Adipocyte (in vitro differentiated cells): ENCODE measurements at places on chromosomes 12 and 14.
A peak's percentile ranks its signal among the peaks of the same experiment; 100 is the strongest.

- DNase-seq, result no peak
These were observed 78.4 kb downstream of the PAPOLA start for GRCh38 chr14:96580566-96580965.

- no peak for DNase-seq
These were observed 1122.4 kb upstream of the USP15 start for GRCh38 chr12:61137677-61138414.

DNA sequence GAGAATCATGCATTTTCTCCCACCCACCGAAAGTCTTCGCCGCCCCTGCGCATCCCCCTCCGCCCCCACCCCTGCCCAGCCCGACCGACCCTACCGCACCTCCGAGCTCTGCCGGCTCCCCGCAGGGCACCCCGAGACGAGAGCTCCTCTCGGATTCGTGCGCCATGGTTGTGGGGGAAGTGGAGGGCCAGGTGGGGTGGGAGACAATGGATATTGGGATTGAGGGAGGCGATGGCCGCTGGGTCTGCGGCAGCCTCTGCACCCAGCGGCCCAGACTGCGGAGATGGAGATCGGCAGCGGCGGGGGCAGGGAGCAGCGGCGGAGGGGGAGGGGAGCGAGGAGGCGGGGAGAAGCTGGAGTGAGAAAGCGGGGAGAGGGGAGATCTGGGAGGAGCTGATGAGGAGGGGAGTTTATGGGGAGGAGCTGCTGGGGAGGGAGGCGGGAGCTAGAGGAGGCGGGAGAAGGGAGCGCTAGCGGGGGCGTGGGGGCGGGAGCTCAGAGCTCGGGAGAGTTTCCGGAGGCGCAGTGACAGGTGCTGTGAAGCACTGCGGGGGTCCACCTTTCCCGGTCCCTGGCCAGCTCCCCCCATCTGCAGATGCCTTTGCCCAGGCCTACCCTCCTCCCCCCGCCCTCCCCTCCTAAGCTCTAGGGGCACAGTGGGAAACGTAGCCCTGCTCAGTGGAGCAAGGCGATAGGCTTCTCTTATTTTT is at the start of gene SALL2:
TSS of gene SALL2 (minus strand) at position 385 of the 710 bp plus-strand sequence. CDS start at position 166, 219 bp downstream.
- DNase-seq, result peak; percentile 80

DNA sequence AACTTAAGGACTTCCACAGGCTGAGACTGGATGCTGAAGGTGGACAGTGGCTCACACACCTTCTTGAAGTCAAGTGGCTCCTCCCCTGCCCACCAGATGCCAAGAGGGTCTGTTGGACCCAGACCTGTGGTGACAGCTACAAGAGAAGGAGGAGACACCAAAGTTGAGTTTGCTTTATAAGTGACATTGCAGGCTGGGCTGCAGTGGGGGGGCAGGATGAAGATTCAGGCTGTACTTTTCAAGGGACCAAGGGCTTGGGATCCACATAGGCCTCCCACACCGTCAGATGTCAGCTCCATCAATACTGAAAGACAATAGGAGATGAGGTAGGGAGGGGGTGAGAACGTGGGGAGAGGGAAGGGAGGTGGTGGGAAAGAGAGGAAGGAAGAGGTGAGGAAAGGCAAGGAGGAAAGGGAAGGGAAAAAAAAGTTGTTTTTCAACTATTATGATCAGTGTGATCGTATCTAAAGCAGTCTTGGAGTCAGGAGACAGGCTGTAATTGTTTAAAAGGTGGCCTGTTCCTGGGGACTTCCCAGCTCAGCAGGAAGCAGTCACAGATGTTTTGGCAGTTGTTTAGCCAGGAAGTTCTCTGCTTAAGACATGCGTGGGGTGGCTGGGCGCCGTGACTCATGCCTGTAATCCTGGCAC is 84.1 kb upstream of the RESF1 start:
- DNase-seq, result peak; percentile 22

DNA sequence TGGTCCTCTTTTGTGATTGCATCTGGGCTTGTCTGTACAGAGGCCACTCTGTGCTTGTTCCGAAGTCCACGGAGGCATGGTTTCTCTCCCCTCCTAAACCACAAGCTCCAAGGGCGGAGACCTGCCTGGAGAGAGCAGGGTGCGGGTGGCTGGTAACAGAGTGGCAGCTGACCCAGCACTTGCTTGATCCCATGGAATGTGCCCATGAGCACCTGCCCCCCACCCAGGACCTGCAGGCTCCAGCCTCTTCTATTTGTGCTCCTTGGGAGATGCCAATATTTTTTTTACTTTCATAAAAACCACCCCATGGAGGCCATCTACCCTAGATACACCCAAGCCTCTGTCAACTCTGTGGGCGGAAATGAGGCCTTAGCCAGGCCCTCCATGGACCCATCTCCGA is 104.7 kb downstream of the PRMT8 start:
- no peak for DNase-seq

- DNase-seq, result no peak
These were observed 99.9 kb downstream of the NINJ2 start for GRCh38 chr12:563250-563781.

DNA sequence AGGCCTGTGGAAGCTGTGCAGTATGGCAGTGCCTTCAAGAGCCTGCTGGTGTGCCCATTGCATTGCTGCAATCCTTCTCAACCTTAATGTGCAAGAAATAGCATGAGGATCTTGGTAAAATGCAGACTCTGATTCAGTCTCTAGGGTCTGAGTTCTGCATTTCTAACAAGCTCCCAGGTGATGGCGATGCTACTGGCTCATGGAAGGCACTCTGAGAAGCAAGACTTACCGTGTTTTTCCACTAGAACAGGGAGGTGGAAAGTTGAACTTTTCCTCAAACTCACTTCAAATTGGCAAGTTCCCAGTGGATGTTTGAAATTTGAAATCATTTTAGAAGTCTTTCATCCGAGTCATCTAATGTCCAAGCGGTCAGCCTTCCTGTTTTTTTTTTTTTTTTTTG is 55.5 kb downstream of the MYRFL start:
- DNase-seq, result peak; percentile 16

DNA sequence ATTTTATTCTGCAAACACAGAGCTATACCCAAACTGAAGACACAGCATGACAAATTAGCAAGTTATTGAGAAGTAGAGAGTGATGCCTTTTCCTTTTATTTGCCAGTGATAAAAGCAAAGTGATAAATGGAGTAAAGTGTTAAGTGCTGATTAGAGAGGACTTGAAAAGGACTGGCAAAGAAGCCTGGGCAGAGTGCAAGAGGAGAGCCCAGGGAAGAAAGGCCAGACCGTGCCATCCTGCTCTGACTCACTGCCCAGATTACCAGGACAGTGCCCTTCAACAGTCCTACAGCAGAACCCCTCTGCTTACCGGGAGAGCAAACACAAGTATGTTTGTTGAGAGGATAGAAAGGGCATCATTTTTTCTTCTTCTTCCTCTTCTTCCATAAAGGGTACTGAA is 106.5 kb downstream of the ETV6 start:
- DNase-seq, result no peak

- no peak for DNase-seq
These were observed 144.9 kb upstream of the PELI2 start for GRCh38 chr14:55973285-55973800.

- no peak for DNase-seq
These were observed 54.0 kb downstream of the MIPOL1 start for GRCh38 chr14:37251775-37252174.

DNA sequence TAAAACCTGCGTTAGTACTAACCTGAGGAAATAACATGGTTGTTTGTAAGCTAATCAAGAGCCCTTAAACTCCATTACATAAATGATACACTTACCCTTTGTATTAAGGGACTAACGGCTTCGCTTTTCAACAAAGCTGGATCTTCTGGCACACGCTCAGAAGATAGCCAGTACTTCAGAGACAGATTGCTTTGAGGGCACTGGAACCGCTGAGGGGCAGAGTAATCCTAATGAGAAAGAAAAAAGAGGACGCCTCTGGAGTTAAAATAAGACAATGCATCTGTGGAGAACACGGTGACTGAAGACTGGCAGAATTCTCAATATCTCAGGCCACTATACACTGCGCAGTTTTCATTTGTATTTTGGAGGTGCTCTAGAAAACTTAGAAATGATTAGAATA is 1.5 kb upstream of the KTN1 start:
- no peak for DNase-seq
